Sciatic nerve (tissue), 2 donors: ENCODE measurements at places on chromosomes 6 and 20.

- DNase-seq: no peak
Measured at GRCh38 chr20:42485556-42485955, 704.1 kb downstream of the PTPRT start.

- DNase-seq: no peak
Measured at GRCh38 chr6:30810813-30811339, 66.5 kb upstream of the IER3 start.

GRCh38 chr6:85576476-85576875, 17.2 kb downstream of the SNX14 start:
- no peak for DNase-seq

GRCh38 chr6:153485072-153485471, 354.0 kb upstream of the RGS17 start:
- no peak for DNase-seq

- no peak for DNase-seq
Measured at GRCh38 chr6:28125401-28125800, 992 bp downstream of the ZSCAN16 start.

GRCh38 chr20:64115171-64115911, 8.0 kb upstream of the NPBWR2 start:
- no peak for DNase-seq

GRCh38 chr20:51727872-51728271, 40.3 kb downstream of the ATP9A start:
- DNase-seq: no peak

DNA sequence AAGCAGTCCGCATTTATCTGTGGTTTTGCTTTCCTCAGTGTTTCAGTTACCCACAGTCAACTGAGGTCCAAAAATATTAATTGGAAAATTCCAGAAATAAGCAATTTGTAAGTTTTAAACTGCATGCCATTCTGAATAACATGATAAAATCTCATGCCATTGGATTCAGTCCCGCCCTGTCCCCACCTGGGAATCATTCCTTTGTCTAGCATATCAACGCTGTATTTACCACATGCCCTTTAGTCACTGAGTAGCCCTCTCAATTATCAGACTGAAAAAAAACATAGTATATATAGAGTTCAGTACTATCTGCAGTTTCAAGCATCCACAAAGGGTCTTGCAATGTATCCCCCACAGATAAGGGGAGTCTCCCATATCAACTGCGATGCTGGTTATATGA, 17.1 kb downstream of the RANBP9 start:
- no peak for DNase-seq

DNA sequence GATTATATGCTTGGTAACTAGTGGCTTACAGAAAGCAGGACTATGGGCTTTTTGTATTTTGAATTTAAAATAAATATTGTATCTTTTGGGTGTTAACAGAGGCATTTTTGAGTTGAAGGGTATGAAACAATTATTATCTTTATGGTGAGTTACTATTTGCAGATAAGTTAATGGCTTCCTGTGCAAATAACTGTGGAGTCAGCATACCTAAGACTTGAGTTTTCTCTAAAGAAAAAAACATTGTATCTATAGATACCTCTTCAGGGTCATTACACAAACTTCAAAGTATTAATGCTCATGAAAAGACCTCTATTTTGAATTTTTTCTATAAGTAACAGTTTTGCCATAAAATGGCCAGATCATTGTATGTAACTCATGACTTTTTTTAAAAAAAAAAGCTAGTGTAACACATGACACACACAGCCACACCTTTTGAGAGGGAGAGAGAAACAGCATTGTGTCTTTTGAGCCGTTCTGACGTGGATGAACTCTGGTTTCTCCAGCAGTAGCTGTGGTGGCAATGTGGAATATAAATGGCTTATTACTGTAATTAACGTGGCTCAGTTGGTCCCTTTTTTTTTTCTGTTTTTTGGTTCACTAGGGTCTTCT, 36.3 kb downstream of the PLEKHG1 start:
- DNase-seq: no peak

DNA sequence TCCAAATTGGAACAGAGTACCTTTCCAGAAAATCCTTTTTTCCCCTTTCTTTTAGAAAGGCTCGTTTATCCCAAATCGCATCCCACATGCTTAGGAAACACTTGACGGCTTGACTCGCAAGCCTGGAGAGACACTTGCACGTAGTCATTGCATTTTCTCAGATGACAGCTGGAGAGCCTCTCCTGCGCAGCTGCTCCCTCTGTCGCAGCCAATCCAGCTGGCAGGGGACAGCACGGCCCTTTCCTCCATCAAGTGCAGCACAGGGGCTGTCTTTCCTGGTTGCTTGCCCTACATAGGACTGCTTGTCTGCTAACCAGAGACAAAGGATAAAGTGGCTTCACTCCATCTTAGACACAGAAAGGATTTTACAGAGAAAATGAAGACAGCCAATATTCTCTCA, 77.6 kb upstream of the RGS17 start:
- DNase-seq: no peak

GRCh38 chr6:12126051-12126450, 113.9 kb downstream of the HIVEP1 start:
- no peak for DNase-seq

GRCh38 chr6:3147914-3148757, 9.2 kb downstream of the TUBB2A start:
- DNase-seq: no peak

DNA sequence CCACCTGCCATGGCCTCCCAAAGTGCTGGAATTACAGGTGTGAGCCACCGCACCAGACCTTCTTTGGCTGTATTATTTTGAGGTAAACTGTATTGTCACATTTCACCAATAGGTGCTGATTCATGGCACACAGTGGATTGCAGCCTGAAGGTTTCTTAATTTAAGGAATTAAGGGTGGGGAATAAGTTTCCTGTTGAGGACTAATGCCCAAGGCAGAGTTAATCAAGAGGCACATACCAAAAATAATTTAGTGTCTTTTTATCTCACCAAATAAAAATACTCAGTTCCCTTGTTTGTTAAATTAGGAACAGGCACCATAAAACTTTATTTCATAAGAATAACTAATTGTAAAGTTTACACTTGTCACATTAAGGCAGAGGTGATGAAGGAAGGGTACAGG, 103.7 kb downstream of the SLX4IP start:
- no peak for DNase-seq

GRCh38 chr6:156676721-156677120, 100.5 kb upstream of the ARID1B start:
- no peak for DNase-seq

DNA sequence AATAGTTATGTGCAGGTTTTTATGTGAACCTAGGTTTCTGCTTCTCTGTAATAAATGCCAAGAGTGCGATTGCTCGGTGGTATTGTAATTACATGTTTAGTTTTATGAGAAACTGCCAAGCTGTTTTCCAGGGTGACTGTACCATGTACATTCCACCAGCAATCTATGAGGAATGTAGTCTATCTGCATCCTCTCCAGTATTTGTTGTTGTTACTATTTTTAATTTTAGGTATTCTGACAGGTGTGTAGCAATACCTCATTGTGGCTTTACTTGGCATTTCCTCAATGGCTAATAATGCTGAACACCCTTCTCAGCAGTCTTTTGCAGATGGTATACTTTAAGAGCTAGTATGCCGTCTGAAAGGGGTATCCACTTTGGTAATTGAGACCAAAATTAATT, 142.1 kb downstream of the BMP2 start:
- no peak for DNase-seq

DNA sequence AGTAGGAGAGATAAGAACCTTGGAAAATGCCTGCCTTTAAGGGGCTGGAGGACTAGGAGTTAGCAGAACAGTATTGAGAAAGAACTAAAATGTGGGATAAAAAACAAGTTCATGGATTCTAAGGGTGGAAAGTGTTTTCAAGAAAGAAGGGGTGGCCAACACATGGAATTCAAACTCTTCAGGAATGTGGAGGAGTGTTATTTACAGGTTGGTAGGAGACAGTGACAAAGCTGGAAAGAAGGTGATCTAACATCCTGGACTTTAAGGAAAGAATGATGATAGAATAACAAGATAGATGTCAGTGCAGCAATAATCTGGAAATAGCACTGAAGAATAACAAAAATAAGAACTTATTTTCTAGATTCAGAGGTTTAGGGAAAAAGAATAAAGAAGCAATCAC, 54.0 kb upstream of the TNFRSF21 start:
- DNase-seq: no peak

- DNase-seq: no peak
Measured at GRCh38 chr6:36547646-36548400, 544 bp upstream of the STK38 start.

- DNase-seq: no peak
Measured at GRCh38 chr6:152341596-152341995, 295.6 kb downstream of the SYNE1 start.

DNA sequence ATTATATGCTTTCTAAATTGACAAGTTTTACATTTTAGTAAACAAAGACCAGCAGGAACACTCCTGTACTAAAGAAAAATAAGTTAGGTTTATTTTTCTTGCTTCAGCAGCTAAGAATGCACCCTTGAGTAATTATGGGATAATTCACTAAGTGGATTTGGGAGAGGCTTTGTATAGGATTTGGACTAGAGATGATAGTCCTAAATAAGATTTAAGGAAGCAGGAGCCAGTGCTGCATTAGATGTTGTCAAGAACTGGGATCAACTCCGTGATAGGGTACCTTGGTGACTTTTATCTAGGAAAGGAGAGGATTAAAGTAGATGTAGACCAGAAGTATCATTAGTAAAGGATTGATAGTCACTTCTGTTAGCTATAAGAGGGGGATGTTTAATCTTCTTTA, 4.1 kb upstream of the C6orf141 start:
- DNase-seq: no peak

DNA sequence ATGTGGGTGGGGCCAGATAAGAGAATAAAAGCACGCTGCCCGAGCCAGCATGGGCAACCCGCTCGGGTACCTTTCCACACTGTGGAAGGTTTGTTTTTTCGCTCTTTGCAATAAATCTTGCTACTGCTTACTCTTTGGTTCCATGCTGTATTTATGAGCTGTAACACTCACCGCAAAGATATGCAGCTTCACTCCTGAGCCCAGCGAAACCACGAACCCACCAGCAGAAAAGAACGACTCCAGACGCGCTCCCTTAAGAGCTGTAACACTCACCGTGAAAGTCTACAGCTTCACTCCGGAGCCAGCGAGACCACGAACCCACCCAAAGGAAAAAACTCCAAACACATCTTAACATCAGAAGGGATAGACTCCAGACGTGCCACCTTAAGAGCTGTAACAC, 76.7 kb downstream of the TFAP2A start:
- no peak for DNase-seq

GRCh38 chr20:62156592-62157386, 13.2 kb downstream of the SS18L1 start:
- peak; percentile 80 for DNase-seq

GRCh38 chr6:65055545-65055944, 651.5 kb downstream of the EYS start:
- no peak for DNase-seq

DNA sequence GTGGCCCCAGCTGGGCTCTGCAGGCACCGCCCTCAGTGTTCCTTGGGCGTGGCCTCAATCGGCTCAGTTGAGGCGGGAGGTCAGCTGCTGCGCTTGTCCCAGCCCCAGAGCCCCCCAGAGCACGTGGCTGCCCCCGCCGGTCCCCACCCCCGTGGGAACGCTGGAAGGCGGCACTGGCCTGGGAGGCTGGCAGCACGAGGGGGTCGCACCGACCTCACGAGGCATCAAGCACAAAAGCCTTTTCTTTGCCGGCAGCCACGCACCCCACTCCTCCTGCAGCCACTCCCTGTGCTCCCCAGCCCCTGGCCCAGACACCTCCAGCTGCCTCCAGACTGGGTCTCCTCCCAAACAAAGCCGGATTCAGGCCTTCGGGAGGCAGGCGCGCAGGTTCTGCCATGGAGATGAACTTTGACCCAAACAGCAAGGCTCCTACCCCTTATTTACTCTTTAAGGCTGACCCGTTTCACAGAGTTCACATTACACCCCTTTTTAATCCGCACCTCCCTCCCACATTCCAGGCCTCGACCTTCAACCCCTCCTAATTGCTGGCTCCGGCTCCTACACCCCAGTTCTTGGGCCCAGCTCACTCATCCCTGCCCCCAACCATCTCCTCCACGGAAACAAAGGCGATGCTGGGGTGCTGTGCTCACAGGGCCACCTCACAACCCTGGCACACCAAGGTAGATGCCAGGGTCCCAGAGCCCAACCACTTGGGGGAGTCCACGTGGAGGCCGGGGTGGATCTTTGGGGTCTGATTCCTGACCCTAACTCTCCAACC, 111.7 kb downstream of the NOL4L start:
- no peak for DNase-seq

- no peak for DNase-seq
Measured at GRCh38 chr6:41668968-41669367, 30.7 kb downstream of the MDFI start.

DNA sequence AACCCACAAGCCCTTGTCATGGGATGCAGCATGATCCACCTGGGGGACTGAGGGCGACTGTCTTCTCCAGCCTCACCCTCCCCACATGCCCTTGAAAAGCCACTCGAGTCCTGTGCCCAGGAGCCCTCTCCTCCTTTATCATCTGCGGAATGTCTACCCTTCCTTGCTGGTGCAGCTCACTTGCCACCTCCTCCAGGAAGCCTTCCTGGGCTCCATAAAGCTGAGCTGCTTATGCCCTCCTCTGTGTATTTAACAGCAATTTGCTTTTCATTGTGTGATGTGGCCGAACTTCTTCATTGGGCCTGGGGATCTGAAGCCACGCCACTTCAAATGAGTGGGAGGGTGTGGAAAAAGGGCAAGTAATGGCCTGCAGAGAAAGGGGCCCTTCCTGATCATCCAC, 17.8 kb upstream of the RBPJL start:
- DNase-seq: no peak

GRCh38 chr6:108635505-108636226, 74.9 kb downstream of the FOXO3 start:
- no peak for DNase-seq

DNA sequence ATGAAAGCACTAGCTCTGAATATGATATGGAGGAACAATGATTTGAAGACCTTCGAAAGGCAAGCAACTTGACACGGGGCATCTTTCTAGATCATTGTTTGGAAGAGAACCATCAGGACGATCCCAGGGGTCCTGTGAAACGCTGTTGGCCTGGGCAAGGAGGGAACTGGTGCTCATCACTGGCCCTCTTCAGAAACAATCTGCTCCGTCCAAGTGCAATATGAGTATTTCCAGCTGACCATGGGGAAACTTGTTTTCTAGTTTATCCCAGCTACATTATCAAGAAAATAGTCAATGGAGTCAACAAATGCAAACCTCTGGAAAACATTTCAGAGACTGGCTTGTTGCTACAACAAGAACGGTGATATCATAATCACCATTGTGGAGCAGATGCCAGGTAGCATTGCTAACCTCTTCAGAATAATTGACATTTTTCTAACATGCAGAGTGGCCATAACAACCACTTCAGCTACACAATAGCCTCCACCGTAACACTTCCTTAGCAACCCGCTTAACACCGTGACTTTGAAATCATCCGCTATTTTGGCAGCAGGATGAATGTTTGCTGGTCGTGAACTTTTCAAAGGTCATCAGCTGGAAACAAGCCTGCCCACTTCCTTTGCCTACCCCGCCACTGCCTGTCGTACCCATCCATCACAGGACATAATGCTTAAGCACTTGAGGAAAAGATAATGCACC, 112.0 kb upstream of the PDE10A start:
- DNase-seq: no peak
